GOT3 (cell line): ENCODE measurements at places on chromosomes 13 and 19.

GRCh38 chr13:97307882-97308624 lies 85.9 kb downstream of the MBNL2 start:
- peak; percentile 89 for DNase-seq

GRCh38 chr13:86569974-86570373 lies 770.8 kb upstream of the SLITRK6 start:
- no peak for DNase-seq

DNA sequence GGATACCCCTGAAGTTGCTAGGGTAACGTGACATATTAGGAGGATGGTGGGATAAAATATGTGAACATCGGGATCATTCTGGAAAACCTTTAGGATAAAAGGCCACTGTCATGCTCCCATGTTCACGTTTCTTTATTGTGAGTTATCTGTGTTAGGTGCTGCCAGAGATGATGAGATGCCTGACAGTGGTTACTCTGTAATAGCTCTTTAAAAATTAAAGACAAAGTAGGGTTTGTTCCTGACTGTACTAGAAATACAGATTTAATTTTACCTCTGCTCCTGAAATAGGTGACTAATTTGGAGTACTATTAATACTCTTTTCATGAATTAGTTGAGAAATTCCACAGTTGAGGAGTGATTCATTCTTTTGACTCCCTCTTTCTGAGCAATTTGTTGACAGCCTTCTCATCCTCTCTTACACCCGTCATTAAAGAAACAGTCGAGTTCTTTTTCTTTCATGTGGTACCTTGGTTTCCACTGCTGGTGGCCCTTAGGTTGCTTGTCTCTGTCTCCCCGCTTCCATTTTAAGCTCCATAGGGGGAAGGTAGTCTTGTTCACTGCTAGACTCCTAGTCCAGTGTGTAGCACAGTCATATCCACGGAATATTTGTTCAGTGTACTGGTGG lies 28.4 kb downstream of the SAE1 start:
- no peak for DNase-seq

- DNase-seq: no peak
Measured at GRCh38 chr19:44987148-44987675, 14.1 kb upstream of the RELB start.

- no peak for DNase-seq
Measured at GRCh38 chr13:46097015-46097414, 7.8 kb downstream of the CPB2 start.

DNA sequence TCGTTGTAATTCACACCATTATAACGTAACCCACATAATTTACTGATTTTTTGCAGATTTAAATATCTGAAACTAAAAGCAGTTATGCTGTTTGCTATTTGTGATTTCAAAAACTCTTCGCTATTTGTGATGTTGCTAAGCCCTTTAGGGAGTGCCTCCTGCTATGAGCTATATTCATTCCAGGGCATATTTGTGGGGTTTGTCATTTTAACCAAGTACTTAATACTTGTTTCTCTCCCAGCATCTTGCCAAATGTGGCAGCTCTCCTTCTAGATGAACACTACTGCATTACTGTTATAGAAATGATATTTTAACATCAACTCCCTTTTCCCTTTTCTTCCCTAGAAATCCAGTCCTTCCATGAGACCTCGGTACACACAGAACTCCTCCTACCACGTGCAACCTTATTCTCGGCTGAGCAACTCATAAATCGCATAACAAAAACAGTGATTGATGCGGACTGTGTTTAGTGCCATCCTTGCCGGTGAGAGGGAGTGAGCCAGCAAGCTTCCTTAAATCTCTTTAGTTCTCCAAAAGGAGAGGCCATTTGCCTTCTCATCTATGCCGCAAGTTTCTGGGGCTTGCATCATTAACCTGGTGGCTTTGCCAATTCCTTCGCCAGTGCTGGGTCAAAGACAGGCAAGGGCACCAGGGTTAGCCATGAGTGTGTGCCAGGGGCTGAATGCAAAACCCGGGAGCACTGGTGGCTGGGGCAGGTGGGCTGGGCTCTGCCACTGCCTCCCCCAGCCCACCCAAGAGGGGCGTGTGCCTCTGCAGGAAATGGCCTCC lies 33.4 kb downstream of the RFX2 start:
- no peak for DNase-seq

DNA sequence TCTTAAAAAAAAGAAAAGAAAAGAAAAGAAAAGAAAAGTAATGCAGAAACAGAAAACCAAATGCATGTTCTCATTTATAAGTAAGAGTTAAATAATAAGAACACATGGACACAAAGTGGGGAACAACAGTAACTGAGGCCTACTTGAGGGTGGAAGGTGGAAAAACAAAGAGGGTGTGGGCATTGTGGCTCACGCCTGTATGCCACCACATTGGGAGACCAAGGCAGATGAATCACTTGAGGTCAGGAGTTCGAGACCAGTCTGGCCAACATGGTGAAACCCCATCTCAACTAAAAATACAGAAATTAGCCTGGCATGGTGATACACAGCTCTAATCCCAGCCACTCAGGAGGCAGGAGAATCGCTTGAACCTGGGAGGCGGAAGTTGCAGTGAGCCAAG lies 8.1 kb downstream of the ZNF708 start:
- DNase-seq: no peak

- no peak for DNase-seq
Measured at GRCh38 chr19:12748489-12748888, 3.1 kb upstream of the BEST2 start.

GRCh38 chr19:35720648-35721047 lies 2.8 kb downstream of the KMT2B start:
- DNase-seq: no peak

GRCh38 chr19:48780631-48781391 lies 25.5 kb downstream of the FGF21 start:
- no peak for DNase-seq

DNA sequence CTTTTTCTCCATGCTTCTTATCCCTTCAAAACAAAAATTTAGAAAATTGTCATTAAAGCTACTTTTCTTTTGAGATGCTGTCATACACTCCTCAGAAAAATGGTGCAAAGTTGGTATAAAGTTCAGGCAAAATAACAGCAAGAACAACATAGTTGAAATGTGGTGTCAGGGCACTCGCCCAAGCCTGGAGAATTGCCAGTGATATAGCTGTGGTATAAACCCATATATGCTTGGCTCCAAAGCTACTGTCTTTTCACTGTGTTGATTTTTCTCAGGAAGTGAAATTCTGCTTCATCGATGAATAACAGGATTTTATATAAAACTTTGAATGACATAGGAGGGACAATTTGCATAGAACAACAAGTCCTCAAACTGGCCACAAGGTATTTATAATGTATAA lies 2532.9 kb downstream of the PCDH9 start:
- no peak for DNase-seq
